Stimulated activated CD4-positive, alpha-beta T cell treated with anti-CD3 and anti-CD28 coated beads, Interleukin-15, amount 100 ng/mL, for 24 hours (primary cell): ENCODE measurements at places on chromosomes 3 and 15.

DNA sequence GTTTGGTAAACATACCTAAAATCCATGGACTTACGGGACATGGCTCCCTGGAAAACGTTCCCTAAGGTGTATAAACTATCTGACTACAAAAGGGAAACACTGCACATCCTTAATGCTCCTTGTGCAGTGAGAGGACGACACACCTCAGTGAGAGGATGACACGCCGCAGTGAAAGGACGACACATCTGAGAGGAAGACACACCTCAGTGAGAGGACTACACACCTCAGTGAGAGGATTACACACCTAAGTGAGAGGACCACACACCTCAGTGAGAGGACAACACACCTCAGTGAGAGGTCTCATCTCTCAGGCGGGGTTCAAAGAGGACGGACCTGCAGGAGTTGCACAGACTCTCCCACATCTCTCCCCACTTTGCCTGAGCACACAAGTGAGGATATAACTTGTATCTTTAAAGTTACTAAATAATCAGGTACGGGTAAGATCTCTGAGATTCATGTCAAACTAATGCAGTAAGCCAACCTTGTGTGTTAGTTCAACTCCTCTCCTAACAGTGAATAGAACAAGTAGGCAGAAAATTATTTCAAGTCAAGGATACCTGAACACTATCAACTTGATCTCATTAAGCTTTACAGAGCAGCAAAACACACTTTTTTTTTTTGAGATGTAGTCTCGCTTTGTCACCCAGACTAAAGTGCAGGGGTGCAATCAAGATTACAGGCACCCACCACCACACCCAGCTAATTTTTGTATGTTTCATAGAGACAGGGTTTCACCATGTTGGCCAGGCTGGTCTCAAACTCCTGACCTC lies 32.1 kb downstream of the HERC2 start:
- DNase-seq: no peak

DNA sequence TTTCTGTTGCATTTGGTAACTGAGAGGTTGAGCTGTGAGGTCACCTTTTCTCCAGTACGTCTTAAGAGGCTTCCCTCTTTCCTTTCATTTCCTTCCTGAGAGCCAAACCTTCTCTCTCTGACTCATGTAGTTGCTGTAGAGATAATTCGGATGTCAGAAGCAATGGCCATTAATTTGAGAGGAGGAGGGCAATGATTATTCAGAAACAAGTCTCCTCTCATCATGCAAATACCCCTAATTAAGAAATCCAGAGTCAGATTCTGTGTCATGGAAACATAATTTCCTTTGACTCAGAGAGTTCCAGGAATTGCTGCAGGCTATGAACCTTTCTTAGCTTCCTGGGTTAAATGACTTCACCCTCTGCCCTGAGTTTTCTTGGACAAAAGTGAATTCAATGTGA lies 59.0 kb upstream of the GSK3B start:
- DNase-seq: no peak

DNA sequence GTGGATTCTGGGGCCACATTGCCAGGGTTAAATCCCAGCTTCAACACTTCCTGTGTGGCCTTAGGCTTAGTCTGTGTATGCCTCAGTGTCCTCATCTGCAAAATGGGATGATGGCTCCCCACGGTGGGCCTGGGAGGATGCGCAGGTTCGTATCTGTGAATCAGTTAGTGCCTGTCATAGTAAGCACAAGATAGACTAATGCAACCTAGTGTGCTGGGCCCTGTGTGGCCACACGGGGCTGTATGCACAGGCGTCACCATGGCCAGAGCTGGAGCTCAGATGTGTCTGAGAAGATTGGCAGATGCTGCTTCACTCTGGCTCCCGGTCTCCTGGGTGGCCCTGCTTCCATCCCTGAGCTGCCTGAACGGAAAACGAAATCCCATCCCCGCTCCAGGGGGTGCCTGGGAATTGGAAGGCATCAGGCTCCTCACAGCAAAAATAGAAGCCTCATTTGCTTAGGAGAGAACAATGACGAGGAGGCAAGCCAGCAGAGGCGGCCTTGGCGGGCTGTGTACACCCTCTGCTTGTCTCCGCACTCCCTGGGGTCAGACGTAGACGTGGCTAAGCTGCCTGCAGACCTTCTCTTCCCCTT lies 103.6 kb downstream of the APBA2 start:
- DNase-seq: peak; percentile 37

DNA sequence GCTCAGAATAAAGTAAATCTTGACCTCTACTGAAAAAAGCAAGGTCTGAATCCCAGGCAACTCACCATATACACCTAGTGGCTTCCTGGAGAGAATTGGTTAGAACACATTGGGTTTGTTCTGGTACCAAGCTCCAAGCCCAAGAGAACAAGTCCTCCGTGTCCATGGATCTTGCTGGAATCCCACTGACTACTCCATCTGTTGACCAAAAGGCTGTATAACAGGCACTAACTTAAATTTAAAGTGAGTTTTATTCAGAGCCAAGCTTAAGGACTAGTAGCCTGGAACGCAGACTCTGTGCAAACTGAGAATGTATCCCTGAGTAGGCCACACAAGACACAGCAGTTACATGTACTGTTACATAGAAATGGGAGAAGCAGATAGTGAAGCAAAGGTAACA lies 342.1 kb upstream of the LRRC3B start:
- no peak for DNase-seq

GRCh38 chr3:77078279-77078678 lies 38.4 kb downstream of the ROBO2 start:
- DNase-seq: no peak

- no peak for DNase-seq
These were observed 132.4 kb upstream of the OSTN start for GRCh38 chr3:191066669-191067068.

- DNase-seq: no peak
These were observed 32.7 kb downstream of the CCNL1 start for GRCh38 chr3:157127268-157127667.

- no peak for DNase-seq
These were observed 137.3 kb downstream of the SSR3 start for GRCh38 chr3:156417559-156418132.

DNA sequence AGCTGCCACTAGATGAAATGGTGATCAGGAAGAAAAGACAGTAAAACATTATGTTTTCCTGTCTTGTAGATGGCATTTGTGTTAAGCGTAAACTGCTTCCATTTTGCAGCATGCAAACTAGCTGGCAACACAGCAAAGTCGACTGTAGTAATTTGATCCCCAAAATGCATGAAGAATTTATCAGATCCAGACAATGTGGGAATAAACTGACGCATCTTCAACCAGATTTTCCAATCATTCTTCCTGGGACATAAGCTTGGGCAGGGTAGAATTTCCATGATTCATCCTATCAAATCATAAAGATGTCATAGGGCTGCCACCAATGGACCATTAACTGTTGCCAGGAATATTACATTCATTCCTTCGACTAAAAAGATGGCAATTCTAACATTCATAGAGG lies 260.3 kb downstream of the ERC2 start:
- no peak for DNase-seq

GRCh38 chr3:100777271-100777670 lies 68.0 kb downstream of the TFG start:
- no peak for DNase-seq
